Substantia nigra (tissue), 51 donors: ENCODE measurements at places on chromosomes 5 and 9.

GRCh38 chr9:89677702-89678395 lies 73.0 kb downstream of the GADD45G start:
- no peak for DNase-seq

DNA sequence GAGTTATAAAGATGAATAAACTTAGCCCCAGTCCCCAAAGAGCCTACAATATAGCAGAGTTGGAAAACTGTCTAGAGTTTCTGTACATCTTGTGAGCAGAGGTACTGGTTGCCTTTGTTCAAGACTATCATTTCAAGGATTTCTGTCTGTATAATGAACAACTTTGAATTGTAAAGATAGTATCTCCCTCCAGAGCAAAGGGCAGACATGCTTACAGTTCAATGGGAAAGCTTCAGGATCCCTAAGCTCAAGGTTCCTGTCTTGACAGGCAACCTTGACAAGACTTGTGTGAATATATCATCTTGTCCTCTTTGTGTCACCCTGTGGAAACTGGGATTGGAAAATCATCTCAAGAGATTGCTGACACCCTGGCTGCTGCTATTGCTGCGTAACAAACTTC lies 242.8 kb upstream of the VLDLR start:
- DNase-seq: no peak

DNA sequence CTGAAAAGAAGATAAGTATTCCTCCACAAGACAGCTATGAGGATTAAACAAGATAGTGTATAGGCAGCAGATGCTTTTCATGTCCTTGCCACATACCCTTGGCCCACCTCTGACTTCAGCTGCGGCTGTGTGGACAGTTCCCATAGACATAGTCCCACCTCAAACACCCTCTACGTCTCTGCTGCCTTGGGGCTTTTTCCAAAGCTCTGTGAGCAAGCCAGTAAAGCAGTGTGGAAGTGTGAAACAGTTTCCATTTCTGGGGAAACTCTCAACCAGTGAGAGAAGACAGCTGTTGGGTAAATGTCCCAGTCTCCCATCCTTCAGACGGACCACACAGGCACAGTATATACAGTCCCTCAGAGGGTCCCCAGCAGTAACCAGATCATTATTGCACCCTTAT lies 125.5 kb downstream of the CDK5RAP2 start:
- no peak for DNase-seq

DNA sequence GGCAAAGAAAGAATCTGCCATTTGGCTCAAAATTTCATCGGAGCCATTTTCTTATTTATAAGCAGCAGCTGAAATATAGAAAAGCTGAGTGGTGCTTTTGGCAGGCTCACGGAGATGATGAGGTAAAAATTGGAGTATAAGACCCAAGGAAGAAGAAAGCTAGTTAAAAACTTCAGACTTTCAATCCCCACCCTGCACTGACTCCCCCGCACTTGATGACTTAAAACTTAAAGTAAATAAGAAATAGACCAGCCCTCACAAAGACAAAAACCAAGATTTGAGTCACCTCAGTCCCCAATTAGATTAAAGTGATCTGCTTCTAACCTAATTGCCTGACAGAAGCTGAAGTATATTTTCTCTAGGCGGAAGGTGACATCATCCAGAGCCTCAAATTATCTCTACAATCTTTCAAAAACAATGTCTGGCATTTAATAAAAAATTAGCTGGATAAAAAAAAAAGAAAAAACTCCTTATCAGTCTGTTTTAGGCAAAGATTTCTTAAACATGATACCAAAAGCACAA lies 124.0 kb upstream of the PJA2 start:
- no peak for DNase-seq

- no peak for DNase-seq
Measured at GRCh38 chr5:69049151-69049550, 44.7 kb upstream of the SLC30A5 start.

- DNase-seq: no peak
Measured at GRCh38 chr9:21933865-21934264, 60.3 kb downstream of the CDKN2A start.

- DNase-seq: no peak
Measured at GRCh38 chr9:112911736-112912135, 21.1 kb upstream of the SLC46A2 start.

GRCh38 chr5:43202380-43202779 lies 10.4 kb downstream of the NIM1K start:
- DNase-seq: no peak

GRCh38 chr5:126917918-126918614 lies 112.3 kb downstream of the MARCHF3 start:
- no peak for DNase-seq

DNA sequence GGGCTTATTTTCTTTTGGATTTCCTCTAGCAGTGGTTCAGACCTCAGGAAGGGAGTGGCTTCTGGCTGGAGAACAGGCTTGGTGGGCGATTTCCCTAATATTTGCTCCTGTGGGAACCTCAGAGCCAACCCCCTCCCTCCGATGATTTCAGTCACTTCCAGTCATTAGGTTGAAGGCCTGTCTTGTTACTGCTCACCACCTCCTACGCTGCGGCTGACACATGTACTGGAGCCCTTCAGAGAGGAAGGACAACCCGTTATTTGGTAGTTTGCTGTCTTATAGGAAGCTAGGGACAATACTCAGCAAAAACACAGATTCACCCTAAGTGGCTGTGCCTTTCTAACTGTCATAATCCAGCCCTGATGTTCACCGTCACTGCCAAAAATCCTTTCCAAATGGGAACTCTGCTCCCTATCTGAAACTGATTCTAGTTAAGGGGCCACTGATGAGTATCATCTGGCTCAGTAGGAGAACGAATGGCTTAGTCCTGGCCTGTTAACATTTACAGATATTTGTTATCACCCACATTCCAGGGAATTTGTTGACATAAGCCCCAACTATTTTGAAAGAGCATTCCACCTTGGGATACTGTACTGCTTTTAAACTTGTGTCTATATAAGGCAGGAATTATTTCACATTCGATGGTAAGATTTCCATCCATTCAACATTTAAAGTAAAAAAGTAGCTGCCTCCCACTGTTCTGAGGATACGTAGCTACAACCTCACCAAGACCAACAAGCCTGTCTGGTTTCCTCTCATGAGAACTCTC lies 29.3 kb upstream of the ANKH start:
- no peak for DNase-seq

DNA sequence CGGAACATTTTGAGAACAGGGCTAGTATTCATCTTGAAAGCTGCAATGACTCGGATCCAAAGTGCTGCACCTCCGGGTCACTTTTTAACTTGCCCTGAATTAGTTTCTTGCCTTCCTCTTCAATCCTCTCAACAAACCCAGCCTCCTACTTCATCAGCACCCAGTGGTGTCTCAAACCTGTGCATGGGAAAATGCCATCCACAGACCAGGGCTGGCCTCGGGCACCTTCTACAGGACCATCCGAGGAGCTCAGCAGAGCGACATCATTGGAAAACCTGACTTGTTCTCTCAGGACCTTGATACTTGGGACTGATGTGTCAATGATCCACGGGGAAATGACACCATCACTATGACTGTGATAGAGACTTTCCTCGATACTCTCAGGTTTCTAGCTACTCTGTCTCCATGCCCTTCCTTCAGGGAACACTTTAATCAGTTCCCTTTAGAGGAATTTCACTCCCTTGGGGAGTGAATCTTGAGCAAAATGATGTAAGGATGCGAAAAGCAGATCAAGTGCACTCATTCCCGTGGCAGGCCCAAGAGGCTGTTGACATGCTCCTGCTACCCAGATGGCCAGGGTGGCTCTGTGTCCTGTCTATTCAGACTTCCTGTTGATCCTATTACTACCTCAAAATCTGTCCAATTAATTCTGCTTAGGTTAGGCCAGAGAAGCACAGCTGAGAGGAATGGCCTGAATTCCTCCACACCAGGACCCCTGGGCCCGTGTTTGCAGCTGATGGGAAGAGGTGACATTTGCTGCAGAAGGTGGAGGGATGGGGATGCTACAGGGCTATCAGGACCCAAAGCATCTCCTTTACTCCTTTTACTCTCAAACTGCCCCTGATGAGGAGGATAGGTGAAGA lies 96.5 kb upstream of the SLC25A48 start:
- DNase-seq: no peak

- no peak for DNase-seq
Measured at GRCh38 chr9:15927161-15927560, 374.3 kb downstream of the CCDC171 start.

DNA sequence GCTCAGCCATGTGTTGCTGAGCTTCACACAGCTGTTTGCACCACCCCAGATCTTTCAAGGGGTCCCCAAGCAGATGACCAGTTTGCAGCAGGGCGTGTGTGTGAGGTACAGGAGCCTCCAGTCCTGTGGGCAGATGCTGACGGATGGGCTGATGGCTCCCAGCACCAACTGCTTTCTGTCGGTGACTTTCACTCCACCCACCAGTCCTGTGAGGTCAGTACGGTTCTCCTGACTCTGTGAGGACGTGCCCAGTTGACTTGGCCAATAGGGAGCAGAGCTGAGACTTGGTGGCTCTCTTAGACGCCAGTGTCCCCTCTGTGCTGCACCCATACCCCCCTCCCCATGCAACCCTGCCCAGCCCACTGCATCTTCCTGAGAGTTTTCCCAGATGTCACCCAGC lies 19.7 kb downstream of the COL5A1 start:
- DNase-seq: no peak

GRCh38 chr5:161095953-161096352 lies 243.9 kb upstream of the ATP10B start:
- DNase-seq: no peak

- DNase-seq: no peak
Measured at GRCh38 chr9:124215956-124216355, 41.8 kb upstream of the NEK6 start.

DNA sequence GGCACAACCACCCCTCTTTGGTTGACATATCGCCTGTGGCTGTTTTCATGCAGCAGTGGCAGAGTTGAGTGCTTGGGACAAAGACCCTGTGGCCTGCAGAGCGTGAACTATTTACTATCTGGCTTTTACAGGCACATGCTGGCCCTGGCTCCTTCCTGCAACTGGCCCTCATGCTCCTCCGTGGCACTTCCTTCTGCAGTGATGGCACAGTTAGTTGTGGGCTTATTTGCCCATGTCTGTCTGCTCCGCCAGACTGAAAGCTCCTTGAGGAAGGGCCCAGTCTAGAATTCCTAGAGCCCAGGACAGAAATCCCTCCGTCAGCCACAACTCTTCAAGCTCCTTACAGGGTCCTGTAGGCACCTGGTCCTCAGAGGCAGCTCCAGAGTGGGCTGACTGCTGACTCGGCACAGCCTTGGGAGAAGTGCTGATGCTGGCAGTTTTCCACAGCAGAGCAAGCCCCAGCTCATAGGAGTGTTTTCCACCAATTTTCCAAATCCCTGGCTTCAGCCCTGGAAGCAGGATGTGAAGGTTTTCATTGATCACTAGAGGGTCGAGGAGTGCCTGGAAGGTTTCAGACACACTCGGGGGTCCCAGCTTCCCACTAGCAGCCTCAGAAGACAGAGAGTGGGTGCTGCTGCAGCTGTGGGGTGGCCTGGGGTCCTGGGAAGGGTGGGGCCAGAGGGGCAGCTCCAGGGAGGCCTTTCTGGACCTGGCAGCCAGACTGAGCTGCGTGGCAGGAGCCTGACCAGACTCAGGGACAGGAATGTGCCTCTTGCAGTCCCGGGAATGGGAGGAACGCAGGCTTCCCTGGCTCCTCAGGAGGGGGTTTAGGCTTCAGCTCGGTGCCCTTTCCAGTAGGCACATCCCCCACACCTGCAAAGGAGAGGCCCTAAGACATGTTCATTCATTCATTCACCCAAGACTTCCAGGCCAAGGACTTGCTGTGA lies 56.5 kb upstream of the ANGPTL2 start:
- DNase-seq: no peak

DNA sequence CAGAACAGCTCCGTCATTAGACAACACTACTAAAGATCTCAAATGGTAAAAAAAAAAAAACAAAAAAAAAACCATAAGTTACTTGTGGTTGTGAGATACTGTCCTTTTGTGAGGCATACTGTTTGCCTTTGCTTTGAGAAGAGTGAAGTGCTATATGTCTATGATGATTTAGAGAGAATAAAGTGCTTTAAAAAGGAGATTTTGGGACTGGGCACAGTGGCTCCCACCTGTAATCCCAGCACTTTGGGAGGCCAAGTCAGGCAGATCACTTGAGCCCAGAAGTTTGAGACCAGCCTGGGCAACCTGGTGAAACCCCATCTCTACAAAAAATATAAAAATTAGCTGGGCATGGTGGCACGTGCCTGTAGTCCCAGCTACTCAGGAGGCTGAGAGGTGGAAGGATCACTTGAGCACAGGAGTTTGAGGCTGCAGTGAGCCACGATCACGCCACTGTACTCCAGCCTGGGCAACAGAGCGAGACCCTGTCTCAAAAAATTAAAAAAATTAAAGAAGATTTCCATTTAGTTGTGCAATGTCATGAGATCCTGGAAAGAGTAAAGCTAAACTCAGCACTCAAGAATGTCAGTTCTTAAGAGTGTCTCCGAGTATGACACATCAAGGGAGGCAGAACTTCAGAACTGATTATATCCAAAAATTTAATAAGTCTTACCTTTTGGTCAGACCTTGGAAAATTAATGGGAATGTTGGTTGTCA lies 87.3 kb downstream of the PRDM6 start:
- no peak for DNase-seq

- no peak for DNase-seq
Measured at GRCh38 chr9:125370786-125371185, 109.2 kb downstream of the GAPVD1 start.

DNA sequence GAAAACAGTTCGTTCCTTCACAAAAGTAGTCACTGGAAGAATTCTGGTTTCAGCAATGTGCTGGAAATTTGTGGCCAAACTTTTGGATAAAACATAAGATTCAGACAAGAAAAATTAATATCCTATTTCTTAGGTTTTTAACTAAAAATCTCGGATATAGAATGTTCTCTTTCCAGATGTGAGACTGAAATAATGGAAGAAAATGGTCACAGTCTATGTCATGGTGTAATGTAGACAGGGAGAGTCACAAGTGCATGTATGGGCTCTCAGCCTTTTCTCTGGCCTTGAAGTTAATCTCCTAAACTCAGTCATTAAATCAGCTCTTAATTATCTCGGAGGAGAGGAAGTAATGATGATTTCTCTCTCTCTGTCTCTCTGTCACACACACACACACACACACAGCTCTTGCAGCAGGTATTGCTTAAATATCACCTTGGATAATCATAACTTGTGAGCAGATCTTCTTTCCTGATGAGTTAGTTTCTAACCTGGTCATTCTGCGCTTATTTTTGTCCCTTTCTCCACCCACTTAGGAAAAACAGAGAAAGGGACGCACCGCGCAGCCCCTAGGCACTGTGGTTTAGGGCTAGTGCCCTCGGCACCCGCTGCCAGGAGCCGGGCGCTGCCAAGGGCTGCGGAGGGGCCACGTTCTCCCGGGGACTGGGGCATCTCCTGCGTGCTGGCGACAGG lies 672 bp upstream of the ITGA2 start:
- DNase-seq: no peak
